Neural crest cell (in vitro differentiated cells): ENCODE measurements at places on chromosomes 7 and 10. TPM values are rescaled to one million over a fixed set of nuclear protein-coding genes. Genes with fewer than 3 reads are reported as not detected.

Gene LIPM
- not detected in 2 replicates for total RNA-seq

Gene LRRD1
- total RNA-seq, result 0.57 and 0.58 TPM in 2 replicates

Gene PYROXD2
- total RNA-seq, result 5.0 and 5.7 TPM in 2 replicates

Gene EPHA1
- not detected in 2 replicates for total RNA-seq

Gene TAS2R5
- total RNA-seq, result 1.5 and 2.3 TPM in 2 replicates

Gene H2BK1
- not detected in 2 replicates for total RNA-seq

Gene STK31
- total RNA-seq, result 0.58 and 0.82 TPM in 2 replicates

Gene ADCYAP1R1
- total RNA-seq, result 8.8 and 9.0 TPM in 2 replicates

Gene TRPV5
- 0.07 TPM in 1 of 2 replicates, not detected in the other for total RNA-seq

Gene RBM48
- total RNA-seq, result 13.6 and 14.5 TPM in 2 replicates

Gene MMD2
- 0.25 TPM in 1 of 2 replicates, not detected in the other for total RNA-seq

Gene RPEL1
- total RNA-seq, result not detected in 2 replicates

Gene PALD1
- 14.1 and 14.3 TPM in 2 replicates for total RNA-seq

Gene MYL7
- total RNA-seq, result not detected in 2 replicates

Gene KCNIP2
- 2.2 and 3.9 TPM in 2 replicates for total RNA-seq

Gene SPDYE8
- not detected in 2 replicates for total RNA-seq

Gene AGR3
- not detected in 2 replicates for total RNA-seq

Gene CYP3A7
- not detected in 2 replicates for total RNA-seq

Gene AKR1C8
- not detected in 2 replicates for total RNA-seq

Gene CUTC
- total RNA-seq, result 17.6 and 17.9 TPM in 2 replicates

Gene AS3MT
- 10.4 and 11.2 TPM in 2 replicates for total RNA-seq

Gene ENTPD1
- 0.27 and 0.37 TPM in 2 replicates for total RNA-seq

Gene PRSS37
- total RNA-seq, result not detected in 2 replicates

Gene DCLRE1C
- total RNA-seq, result 10.9 and 12.9 TPM in 2 replicates

Gene GHRHR
- total RNA-seq, result 0.84 TPM in 1 of 2 replicates, not detected in the other
